Left ventricle myocardium inferior (tissue), 1 donor: ENCODE measurements at places on chromosomes 7 and 10.

GRCh38 chr7:121833991-121834390 lies 39.0 kb upstream of the PTPRZ1 start:
- no peak for DNase-seq
- H3K36me3 ChIP-seq = no peaks in the 10 kb centered on the region
- H3K4me3 ChIP-seq = no peak overlapping the region
- H3K4me1 ChIP-seq = no peaks in the 10 kb centered on the region
- H3K27me3 ChIP-seq = no peaks in the 10 kb centered on the region

GRCh38 chr10:44946205-44946604 lies 13.4 kb upstream of the RASSF4 start:
- no peak overlapping the region for H3K4me3 ChIP-seq
- peaks cover 56% of the 10 kb centered on the region for H3K4me1 ChIP-seq
- H3K27ac ChIP-seq = peak overlapping the region; percentile 47

- H3K4me3 ChIP-seq = no peak overlapping the region
- no peaks in the 10 kb centered on the region for H3K4me1 ChIP-seq
- no peak for DNase-seq
Measured at GRCh38 chr10:48940372-48940771, 732 bp upstream of the LRRC18 start.

GRCh38 chr7:139825666-139826290 lies 3.3 kb upstream of the TBXAS1 start:
- DNase-seq = no peak
- H3K4me3 ChIP-seq = no peak overlapping the region
- H3K36me3 ChIP-seq = no peaks in the 10 kb centered on the region
- no peak overlapping the region for H3K27ac ChIP-seq
- no peaks in the 10 kb centered on the region for H3K4me1 ChIP-seq

DNA sequence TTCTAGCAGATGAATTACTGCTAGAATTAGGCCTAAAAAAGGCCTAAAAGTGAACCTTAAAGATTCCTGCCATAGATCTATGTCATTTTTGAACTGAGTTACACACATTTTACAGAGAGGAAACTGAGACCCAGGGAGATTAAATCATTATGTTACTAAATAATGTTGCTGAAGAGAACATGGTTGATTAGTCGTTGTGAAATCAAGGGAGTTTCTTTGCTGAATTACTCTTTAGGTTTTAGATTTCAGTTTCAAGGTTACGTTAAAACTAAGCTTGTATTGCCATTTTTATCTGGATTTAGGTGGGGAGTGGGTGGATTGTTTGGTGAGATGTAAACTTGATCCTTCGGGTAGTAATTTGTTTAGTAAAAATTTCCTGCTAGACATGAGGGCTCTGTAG lies 21.3 kb downstream of the CDK14 start:
- H3K27ac ChIP-seq = no peak overlapping the region
- no peaks in the 10 kb centered on the region for H3K27me3 ChIP-seq
- H3K4me3 ChIP-seq = no peak overlapping the region
- no peaks in the 10 kb centered on the region for H3K36me3 ChIP-seq
- no peak for DNase-seq
